Cortex of kidney (tissue), 1 donor: ENCODE measurements at places on chromosomes 12 and 14.

DNA sequence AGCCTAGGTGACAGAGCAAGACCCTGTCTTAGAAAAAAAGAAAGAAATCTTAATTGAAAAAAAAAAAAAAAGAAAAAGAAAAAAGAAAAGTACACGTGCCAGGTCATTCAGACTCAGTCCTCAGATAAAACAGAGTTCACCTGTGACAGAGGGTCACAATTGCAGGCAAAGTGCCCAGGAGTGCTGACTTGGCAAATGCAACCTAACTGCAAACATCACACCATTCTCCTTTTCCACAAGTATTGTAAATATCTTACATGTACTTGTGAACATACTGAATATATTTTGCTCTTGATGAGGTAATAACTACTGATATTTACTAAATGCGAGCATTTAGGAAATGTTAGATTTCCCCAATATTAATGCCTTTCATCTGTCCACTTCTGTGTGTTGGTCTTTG, 9.0 kb upstream of the COL2A1 start:
- DNase-seq, result no peak

DNA sequence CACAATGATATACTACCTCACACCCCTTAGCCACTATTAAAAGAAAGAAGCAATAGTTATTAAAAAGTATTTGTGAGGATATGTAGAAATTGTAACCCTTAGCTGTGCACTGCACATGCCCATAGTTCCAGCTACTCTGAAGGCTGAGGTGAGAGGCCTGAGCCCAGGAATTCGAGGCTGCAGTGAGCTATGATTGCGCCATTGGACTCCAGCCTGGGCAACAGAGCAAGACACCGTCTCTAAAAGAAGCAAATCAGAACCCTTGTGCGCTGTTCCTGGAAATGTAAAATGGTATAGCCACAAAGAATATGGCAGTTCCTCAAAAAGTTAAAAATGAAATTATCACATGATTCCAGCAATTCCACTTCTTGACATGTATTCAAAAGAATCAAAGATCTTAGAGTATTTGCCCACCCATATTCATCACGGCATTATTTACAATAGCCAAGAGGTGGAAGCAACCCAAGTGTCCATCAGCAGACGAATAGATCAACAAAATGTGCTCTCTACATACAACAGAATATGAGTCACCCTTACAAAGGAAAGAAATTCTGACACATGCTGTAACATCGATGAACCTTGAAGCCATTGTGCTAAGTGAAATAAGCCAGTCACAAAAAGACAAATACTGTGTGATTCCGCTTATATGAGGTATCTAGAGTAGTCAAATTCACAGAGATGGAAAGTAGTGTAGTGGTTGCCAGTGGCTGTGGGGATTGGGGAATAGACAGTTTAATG, 23.7 kb upstream of the YLPM1 start:
- no peak for DNase-seq

DNA sequence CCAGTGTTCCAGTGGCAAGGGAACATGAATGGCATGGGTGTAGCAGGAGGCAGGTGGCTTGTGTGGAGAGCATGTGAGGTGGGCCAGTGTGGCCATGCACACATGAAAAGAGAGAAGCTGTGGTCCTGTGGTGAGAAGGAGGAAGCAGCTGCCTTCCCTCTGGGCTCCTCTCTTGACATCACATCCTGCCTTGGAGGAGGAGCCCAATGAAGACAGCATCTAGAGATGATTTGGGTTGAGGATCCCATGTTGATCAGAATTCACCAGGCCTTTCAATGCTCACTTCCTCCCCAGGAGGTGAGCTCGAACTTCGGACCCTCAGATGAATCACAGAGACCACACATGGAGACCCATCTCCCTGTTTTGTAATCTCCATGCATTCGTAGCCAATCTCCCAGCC, 82.6 kb downstream of the LRRC74A start:
- no peak for DNase-seq

GRCh38 chr12:51941011-51941581, 10.4 kb upstream of the ACVR1B start:
- DNase-seq, result no peak

DNA sequence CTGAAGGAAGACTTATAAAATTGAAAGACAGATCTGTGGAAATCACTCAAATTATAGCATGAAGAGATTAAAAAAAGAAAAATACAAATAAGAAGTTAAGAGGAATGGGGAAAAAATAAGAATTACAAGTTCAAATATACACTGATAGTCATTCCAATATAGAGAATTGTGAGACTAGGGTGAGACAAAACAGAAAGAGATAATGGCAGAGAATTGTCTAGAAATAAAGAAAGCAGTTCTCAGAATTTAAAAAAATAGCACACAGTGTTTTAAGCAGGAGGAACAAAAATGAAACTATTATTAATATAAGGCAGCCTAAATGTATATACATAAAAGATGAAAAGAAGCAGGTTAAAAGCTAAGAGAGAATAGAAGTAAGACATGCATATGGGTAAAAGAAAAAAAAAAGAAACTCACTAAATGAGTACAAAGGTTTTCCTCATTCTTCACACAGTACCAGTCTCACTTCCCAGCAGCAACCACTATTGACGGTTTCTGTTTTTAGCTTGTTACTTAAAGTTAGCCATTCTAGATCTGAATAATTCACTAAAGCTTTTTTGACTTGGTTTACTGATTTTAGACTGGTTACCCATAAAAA, 31.1 kb downstream of the SLC38A4 start:
- DNase-seq, result no peak
